DMS 273 treated with DMSO at 0.1 percent for 48 hours (cell line): ENCODE measurements at places on chromosomes 1 and 21.

DNA sequence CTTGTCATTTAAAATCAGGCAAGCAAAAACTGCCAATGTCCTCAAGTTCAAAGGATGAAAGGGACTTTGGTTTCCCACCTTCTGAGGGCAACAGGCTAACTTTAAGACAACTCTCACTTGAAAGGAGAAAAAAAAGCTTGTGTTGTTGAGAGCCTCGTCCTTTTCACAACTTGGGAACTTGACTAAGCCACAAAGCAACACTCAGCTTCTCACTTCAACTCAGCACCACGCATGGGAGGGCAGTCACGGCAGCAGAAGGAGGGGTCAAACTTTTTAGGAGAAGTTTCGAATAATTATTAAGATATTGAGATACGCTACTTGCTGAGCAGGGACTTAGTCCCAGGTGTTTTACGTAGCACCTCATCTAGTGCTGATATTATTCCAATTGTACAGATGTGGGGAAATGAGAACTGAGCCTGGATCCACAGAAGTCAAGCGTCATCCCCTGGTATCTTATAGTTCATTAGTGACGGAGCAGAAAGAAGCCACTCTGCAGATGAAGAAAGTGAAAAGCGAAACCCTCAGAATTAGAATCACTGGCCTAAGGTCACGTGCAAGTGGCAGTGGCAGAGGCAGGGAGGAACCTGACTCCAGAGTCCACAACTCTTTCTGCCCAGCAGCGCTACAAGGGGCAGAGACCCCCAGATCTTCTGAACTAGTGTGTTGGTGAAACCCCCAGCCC, 83.6 kb downstream of the JAK1 start:
- DNase-seq: no peak

- DNase-seq: no peak
Observed at GRCh38 chr1:224880593-224881307, 48.7 kb upstream of the DNAH14 start.

DNA sequence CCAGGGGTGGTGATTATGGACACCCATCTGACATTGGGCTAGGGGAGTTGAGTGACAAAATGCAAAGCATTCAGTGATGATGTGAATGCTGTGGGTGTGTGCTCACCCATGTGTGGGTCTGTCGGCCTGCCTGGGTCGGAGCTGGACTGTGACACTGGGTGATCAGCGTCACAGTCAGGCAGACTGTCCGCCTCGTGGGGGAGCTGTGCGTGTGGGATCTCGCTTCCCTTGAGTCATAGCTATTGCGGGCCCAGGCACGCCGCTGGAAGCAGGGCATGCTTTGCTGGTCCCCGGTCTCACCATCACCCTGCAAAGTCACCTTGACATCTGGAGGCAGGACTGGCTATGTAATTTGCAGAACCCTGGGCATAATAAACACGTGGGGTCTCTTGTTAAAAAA, 156.9 kb upstream of the IGSF21 start:
- no peak for DNase-seq

- no peak for DNase-seq
Observed at GRCh38 chr1:53984726-53985125, 33.3 kb downstream of the LDLRAD1 start.

DNA sequence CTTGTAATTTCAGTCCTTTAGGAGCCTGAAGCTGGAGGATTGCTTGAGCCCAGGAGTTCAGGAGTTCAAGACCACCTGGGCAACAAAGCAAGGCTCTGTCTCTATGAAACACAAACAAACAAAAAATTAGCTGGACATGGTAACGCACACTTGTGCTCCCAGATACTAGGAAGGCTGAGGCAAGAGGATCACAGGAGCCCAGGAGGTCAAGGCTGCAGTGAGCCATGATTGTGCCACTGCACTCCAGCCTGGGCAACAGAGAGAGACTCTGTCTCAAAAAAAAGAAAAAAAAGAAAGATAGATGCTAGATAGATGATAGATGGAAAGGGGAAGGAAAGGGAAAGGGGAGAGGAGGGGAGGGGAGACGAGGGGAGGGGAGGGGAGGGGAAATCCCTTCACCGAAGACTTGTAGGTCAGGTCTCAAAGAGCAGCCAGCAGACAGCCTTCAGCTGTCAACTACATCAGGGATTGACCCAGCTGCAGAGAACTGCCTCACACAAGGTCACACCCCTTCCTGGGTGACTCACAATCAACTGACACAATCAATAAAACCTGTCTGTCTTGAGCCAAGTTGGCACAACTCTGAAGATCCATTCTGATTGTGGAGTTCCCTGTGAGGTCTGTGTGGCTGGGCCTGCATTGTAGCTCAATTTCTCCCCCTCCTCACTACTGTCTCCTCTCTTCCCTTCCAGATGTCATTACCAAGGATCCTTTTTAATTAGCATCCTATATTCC, 200.6 kb downstream of the RGS7 start:
- no peak for DNase-seq

- DNase-seq: no peak
Observed at GRCh38 chr1:6272868-6273267, 12.0 kb upstream of the GPR153 start.

GRCh38 chr1:23198373-23198772, 18.9 kb downstream of the HTR1D start:
- DNase-seq: no peak

GRCh38 chr1:59163268-59164092, 133.4 kb upstream of the FGGY start:
- DNase-seq: peak; percentile 9

GRCh38 chr1:147077936-147078605, 94.2 kb downstream of the PRKAB2 start:
- DNase-seq: no peak

DNA sequence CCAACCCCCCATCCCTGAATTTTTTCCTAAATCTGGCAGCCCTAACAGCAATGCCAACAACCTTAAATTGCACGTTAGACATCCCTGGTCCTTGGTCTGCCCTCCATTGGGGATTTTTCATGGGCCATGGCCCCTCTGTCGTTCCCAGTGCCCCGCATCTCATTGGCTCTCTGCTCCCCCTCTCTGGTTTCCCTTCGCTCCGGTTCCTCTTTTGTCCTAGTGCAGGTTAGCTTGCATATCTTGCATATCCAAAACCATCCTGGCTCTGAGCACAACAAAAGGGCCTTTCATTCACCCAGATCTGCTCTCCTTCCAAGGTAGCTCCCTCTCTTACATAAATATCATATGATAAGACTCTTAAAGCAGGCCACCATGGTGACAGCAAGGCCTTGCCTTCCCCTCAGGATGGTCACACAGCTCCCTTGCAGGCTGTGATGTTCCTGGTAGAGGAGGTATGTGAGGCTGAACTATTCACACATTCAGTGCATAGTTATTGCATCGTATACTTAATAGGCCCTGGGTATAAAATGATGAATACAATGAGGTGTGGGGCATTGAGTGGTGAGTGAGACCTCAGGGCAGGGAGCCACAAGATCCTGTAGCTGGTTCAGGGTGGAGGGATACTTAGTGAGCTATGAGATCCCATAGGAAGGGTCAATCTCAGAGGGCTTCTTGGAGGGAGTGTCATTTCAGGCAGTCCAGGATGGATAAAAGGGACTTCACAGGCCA, 45.2 kb downstream of the TENT5C start:
- DNase-seq: no peak

- no peak for DNase-seq
Observed at GRCh38 chr1:101298663-101299062, 61.8 kb downstream of the S1PR1 start.

DNA sequence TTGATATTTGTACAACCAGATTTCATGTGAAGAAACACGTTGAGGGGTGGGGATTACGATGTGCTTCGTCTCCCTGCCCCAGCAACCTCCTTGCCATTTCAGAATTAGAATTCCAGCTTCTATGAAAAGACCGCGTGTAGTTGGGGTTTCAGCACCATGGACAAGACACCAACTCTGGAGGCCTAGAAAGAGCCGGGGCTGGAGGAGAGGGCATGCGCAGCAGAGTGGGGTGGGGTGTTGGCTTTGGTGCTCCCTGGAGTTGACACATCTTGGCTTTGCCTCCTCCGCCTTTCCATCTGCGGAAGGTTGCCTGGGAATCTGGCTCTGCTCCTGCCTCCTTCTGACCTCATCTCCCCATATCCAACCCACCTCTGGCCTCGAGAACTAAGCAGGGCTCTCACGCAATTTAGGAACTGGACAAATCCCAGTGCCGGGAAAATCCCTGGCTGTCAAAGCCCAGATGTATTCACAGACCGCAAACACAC, 11.8 kb downstream of the HTR6 start:
- no peak for DNase-seq

DNA sequence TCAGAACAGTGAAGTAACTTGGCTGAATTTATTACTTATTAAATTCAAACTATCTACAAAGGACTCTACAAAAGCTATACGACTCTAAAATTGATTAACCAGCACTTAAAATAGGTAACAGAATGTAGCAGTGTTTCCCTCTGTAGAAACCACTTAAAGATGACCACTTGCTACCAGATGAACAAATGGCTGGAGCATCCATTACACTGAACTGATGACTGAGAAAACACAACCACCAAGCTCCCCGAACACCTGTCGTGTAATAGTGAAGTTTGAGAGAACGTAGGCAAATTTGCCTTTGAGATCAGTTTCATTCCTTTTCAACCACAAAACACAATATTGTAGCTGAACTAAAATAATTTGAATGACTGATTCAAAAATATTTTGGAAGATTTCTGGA, 226.7 kb downstream of the KCNT2 start:
- DNase-seq: no peak

- no peak for DNase-seq
Observed at GRCh38 chr21:44391345-44392091, 38.1 kb downstream of the TRPM2 start.

DNA sequence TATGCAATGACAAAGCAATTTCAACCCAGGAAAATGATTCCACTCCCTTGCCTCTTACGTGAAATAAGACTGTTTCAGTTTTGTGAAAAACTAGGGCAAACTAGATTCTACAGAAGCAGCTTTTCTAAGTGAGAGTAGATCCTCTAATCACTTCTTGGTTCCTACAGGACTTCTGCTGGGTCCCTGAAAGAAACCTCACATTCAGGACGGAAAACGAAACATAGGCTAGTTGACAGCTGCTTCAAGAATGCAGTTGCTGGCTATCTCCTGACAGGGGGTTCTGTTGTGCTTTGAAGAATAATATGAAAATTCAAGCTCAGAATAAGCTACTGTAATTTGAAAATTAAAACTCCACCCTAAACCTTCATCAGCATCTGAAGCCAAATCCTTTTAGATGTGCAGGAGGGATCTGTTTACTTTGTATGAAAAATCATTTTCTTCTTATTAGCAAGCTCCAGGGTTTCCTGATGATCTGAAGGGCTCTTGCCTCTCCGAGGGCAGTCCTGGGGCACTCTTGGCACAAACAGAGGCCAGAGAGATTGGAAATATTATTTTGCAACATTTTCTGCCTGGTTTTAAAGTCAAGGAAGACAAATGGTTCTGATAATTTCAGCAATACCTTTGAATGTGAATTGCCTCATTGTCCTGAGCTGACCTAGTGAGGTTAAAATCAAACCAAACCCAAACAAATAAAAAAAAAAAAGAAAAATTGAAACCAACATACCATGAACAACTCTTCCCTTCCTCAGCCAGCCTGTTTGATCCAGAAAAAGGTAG, 55.0 kb downstream of the NTMT2 start:
- no peak for DNase-seq
